ENCODE measurements at places on chromosomes 4 and X.

- peak; percentile 26 for DNase-seq
These were observed 34.9 kb upstream of the FHDC1 start for GRCh38 chr4:152901205-152901604.

- peak; percentile 7 for DNase-seq
These were observed 276.5 kb upstream of the AGTR2 start for GRCh38 chrX:115894087-115894486.

- no peak for DNase-seq
These were observed 697.8 kb upstream of the HS3ST1 start for GRCh38 chr4:12126474-12126873.

DNA sequence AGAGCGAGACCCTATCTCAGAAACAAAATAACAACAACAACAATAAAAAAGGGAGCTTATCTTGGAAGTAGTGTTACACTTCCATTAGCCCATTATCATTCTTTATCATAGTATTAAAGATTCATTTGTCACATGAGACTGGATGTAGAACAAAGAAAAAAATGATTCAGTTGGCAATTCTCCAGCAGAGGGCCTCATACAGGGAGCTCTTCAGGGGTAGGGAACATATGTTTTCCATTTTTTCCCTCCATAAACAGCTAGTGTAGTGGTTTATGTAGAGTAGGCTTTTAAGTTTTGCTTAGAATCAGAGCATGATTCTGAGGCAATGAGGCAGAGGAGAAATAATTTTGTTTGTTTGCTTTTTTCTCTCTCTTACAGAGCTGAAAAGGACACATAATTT is 5.8 kb downstream of the CPE start:
- peak; percentile 51 for DNase-seq

GRCh38 chr4:52051213-52051614 is at the start of gene SPATA18:
SPATA18 (plus strand) TSS chr4:52051304; CDS start chr4:52051705, 401 bp downstream.
- no peak for DNase-seq

DNA sequence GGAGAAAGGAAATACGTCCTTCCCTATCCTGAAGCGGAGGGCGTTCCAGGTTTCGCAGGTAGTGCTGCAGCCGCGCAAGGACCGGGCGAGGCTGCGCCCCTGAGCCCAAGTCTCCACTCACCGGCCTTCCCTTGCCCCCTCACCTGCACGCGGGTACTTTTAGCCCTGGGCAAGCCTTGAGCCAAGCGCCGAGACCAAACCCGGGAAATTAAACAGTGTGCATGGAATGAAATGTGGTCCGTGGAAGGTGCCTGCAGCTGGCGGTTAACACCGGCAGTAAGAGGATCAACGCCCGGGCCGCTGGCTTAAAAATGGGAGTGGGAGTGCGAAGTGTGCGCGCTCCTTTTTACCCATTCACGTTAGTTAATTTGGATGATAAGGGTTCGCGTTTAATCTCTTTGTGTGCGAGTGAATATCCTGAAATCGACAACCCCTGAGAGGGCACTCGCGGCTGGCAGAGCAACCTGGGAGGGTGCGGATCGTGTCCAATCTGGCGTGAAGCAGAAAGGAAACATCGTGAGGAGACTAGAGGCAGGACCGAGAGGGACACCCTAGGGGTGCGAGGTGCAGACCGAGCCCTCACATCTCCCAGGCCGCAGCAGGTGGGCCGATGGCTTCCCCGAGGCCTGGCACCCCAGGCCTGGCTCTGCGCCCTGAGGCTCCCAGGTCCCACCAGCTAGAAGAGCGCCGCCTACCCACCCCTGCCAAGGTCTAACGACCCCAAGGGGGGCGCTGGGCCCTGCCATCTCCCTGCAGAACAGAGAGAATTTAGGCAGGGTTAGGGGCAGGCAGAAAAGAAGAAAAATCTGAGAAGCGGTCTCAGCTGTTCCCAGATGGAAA is 2.0 kb upstream of the HELT start:
- no peak for DNase-seq

DNA sequence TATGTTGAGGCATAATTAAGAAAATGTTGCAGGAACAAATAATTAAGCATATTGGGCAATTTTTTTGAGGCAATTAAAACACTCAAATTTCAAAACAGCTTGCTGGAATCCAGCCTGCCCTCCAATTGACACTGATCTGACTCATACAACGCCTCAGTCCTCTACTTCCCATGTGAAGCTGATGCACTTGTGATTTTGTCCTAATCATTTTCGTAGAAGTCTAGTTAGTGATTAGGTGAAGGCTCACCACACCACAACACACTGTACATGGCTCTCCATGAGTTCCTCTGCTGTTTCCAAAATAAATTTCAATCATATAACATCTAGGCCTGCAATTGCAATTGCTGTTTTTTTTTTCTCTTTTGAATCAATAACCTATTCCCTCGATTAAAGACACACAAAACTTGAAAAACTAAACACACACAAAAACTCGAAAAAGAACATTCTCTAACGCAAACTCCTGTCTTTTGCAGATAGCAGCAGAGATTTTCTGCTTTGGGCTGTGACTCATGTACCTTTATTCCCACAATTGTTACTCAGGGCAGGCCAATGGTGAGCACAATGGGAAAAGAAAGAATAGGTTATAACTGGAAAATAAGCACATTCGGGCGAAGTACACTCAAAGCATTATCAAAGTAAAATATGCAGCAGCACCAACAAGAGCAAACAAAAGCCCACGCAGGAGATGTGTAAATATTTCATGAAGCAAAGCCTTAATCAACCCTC is 1.7 kb downstream of the GPRIN3 start:
- peak; percentile 30 for DNase-seq

GRCh38 chr4:147916351-147916750 is 184.5 kb downstream of the ARHGAP10 start:
- peak; percentile 23 for DNase-seq

GRCh38 chr4:123346951-123347350 is 49.6 kb upstream of the SPRY1 start:
- DNase-seq = no peak

DNA sequence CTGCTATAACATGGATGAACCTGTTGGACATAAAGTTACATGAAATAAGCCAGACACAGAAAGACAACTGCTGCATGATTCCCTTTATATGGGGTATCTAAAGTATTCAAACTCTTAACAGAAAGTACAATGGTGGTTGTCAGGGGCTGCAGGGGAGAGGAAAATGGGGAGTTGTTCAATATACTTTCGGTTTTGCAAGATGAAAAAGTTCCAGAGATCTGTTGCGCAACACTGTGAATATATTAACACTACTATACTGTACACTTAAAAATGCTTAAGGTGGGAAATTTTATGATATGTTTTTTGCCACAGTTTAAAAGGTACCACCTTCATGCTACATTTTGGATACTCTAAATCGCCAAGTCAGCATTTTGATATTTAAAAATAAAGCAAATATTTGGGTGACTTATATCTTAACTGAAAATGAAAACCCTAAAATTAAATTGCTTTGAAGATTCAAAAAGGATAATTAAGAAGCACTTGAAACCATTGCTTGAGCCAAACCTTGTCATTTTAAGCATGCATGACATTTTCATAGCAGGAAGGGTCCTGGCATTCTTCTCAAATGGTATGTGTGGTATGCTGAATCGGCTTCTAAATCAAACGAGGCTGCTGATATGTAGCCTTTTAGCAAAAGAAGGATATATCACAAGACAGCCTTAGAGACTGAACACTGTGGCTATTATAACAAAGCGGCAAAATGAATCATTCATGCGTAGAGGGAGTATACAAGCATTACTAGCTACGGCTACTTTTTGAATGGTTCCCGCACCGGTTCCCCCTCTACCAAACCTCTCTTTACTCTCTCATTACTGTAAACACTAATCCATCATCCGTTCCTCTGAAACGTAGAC is 607.1 kb upstream of the DIPK2B start:
- DNase-seq = peak; percentile 71

DNA sequence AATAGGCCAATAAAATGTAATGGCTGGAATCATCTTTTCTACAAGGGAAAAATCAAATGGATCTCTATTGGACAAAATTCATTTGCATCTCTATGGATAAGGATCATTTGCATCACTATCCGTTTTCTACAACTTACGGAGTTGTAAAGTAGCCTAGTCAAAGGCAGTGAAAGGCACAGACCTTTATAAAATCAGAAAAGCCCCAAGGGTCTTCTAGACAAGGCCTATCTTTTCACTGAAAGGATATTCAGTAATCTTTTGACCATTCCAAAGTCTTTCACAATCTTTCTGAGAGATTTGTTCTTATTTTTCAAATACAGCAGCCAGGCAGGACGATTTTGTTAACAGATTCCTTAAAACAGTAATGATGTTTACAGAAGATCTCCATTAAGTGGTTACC is 119.5 kb upstream of the JADE1 start:
- DNase-seq = no peak

- peak; percentile 91 for DNase-seq
These were observed 44.8 kb downstream of the BANK1 start for GRCh38 chr4:101835121-101835904.

DNA sequence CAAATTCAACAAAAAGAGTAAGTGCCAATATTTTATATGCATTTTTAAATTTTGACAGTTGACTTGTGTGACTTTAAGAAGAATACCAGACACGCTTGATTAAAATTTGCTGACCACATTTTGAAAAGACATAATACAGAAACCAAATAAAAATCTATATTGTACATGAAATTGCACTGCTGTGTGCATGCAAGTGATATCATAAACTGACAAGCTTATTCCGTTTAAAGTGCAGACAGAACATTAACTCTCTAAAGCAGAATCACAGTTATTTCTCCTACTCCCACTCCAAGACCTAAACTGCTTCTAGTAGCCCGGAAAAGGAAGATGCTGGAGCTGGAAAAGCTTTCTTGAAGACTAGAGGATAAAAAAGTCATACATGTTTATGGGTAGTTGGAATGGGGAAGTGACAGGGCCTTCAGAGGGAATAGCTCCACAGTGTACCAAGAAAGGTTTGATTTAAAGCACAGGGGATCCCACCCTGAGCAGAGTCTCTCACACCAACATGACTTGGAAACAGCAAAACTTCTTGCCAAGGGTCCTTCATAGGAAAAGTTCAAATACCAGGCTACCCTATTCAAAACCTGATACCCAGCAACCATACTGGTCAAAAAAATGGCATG is 34.1 kb upstream of the NAF1 start:
- no peak for DNase-seq

DNA sequence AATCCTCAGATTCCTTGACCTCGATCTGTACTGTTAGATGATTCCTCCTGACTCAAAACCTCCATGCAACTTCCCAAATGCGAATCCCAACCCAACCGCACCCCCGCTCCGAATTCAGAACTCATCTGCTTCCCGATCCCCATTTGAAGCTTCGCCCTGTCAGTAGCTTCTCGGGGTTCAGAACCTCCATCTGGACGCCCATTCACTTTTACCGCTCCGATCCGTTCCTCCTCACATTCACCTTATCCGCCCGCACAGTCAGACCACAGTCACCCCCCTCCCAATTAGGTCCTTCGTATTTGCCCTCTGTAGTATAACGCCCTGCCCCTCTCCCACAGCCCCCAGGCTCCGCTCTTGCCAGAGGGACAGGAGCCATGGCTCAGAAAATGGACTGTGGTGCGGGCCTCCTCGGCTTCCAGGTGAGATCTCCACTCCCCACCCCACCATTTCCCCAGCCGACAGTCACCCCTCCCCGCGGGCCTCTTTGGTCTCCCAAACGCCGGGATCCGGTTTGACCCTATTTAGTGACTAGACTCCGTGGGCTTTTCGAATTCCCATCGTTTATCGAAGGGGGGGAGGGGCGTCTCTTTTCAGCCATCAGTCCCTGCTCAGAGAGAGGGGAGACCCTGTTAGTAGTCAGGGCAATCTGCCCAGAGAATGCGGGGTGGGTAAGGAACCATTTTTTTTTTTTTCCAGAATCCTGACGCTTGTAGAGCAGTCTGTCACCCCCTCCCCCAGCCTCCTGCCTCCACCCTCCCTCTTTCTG is 691 bp downstream of the MAGED1 start:
- DNase-seq = peak; percentile 41

DNA sequence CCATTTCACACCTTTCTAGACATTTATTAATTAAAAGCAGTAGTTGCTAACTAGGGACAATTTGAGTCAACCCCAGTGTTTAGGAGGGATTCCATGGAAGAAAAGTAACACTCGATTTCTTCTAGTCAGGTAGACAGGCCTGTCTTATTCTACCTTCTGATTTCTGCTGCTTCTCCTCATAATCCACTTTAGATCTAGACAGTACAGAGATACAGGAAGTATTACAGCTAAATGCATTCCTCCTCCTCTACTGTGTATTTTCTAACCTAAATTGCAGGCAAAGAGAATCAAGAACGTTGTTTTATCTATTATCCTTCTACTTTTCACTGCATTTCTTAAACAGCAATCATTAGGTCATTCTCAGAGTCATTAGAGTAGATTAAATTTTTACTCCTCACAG is 52.6 kb downstream of the LPAR4 start:
- no peak for DNase-seq

DNA sequence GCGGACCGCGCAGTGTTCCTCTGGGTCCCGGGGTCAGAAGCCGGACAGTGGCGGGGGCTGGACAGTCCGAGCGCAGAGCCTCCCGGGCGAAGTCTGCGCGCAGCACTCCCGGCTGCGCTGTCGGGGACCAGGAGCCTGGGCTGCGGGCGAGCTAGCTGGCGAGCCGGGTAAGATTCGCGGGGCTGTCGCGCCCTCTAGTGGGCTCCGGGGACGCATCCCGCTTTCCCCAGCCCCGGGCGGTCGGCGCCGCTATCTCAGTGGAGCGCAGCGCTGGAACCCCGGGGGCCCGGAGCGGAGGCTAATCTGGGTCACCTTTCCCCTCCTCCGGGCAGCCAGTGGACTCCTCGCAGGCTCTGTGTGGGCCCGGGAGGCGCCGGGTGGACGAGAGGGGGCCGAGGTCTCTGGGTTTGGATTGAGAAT is 4.2 kb downstream of the PDGFRA start:
- DNase-seq = peak; percentile 80

DNA sequence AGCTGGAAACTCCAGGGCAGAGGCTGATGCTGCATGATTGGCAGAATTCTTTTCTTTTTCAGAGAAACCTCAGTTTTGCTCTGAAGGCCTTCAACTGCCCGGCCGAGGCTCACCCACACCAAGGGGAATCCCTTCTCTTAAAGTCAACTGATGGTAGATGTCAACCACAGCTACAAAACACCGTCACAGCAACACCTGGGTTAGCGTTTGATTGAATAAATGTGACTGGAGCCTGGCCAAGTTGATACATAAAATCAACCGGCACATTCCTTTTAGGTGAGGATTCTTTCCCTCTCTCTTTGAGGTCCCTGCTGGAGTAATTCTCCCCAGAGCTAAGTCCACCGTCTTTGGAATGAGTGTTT is 15.2 kb upstream of the KIAA0232 start:
- no peak for DNase-seq

- peak; percentile 84 for DNase-seq
These were observed 22.7 kb upstream of the MSN start for GRCh38 chrX:65644621-65645289.

- no peak for DNase-seq
These were observed 2.3 kb upstream of the PHOX2B start for GRCh38 chr4:41750626-41751448.
